ENCODE measurements at places on chromosomes 2 and 18.

GRCh38 chr2:232659359-232659758, 26.0 kb downstream of the EFHD1 start:
- no peak for DNase-seq

- DNase-seq: no peak
These were observed 40.0 kb downstream of the MERTK start for GRCh38 chr2:111938392-111938791.

- DNase-seq: no peak
These were observed 9.5 kb upstream of the TNFAIP6 start for GRCh38 chr2:151347906-151348305.

DNA sequence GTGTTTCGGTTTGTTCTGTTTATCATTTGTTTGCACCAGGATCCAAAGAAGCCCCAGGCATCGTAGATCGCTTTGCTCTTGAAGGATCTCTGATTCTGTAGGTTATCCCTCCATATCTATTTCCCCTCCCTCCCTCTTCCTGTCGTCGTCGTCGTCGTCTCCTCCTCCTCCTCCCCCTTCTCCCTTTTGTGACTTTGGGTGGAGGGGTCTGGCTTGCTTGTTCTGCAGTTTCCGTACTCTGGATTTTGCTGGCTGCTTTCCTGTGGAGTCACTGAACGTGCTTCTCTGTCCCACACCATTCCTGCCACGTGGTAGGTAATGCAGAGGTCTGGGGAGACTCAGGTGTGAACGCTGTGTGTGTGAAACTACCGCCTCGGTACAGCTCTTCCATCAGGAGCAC, 225.0 kb downstream of the LDLRAD4 start:
- DNase-seq: no peak

DNA sequence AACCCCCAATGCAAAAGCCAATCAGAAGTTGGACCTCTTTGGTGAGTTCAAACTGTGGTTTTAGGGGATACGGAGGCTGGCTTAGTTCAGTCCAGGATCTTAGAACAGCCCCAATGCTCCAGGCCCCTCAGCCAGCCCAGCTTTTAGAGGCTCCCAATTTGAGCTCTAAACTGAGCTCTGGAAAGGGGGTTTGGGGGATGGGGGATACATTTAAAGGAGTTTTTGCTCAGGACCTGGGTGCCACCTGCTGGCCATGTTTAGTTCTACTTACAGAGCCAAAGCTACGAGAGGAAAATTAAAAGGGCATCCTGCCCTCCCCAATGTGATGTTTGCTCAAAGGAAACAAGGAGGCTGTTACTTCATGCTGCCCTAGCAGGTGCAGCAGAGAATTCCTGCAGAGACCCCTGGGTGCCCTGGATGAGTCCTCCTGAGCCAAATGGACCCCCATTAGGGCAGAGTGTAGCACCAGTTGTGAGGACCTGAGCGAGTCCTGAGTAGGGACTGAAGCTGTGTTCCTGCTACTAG, 15.9 kb upstream of the TMEM214 start:
- DNase-seq: peak; percentile 15

GRCh38 chr2:132883430-132883829, 213.4 kb upstream of the LYPD1 start:
- no peak for DNase-seq

DNA sequence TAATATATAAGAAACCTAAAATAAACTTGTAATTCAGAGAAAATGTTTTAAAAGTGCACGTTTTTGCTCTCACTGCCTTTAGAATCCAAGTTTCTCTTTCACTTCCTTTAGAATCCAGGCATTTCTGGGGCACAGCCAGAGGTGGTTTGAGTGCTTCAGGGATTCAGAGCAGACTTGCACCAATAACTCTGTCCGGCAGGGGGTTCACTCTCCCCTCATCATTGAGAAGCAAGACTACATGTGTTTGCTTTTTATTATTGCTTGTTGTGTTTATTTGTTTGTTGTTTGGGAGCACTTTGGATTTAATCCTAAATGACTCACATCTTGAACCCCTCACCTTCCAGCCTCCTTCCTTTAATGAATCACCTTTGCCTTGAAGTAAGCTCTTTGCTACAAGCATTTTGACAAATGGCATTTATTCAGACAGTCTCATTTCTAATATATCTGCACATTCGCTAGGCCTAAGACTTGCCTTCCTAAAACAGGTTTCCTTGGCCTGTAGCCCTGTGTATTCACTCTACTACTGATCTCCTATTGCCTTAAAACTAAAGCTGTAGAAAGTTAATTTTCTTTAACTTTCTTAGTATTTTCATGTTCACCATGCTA, 233.5 kb upstream of the ATP5MC3 start:
- no peak for DNase-seq

- no peak for DNase-seq
These were observed 93.7 kb downstream of the TMEM17 start for GRCh38 chr2:62412347-62412742.

DNA sequence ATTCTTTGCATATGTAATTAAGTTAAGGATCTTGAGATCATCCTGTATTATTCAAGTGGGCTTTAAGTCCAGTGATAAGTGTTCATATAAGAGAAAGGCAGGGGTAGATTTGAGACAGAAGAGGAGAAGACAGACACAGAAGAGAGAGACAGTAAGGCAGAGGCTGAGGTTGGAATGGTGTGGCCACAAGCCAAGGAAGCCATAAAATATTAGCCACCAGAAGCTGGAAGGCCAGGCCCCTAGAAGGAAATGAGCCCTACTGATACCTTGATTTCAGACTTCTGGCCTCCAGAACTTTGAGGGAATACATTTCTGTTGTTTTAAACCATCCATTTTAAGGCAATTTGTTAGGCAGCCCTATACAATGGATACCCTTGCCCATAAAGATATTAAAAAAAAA, 66.9 kb upstream of the DLX2 start:
- no peak for DNase-seq

DNA sequence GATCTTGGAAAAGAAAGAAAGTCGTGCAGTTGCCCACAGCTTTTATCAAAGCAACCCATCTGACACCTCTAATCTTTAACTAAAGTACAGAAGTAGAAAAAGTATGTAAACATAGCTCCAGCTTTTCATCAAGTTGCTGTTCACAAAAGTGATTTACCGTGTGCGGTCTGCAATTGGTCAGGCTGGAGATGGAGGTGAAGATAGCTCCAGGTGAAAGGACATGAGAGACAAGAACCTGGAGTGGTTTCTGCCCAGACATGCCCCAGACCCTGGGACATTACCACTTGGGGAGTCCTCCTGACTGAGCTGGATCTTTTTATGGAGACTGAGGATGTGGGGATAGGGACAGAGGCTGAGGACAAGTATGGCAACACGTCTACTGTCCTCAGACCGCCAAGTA, 82.7 kb downstream of the LAMA1 start:
- no peak for DNase-seq

All from T-helper 9 cell (primary cell).